ENCODE measurements at places on chromosomes 16 and 17.

DNA sequence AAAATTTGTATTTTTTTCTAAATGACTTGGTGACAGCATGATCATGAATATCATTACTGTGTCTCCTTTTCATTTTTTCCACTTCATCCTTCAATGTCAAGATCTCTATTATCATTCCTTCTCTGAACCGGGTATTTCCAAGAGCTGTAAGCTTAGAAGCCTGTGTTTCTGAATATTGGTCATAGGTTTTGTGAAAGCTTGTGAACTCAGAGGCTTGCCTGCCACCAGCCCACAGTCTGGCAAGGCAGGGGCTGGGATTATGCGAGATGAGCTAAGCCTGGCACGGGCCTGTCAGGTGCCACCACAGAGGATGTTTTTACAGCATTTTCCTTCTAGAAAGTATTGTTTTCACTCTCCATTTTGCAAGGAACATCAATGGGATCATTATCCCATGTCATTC is 92.8 kb downstream of the MYH10 start:
- peak; percentile 18 for DNase-seq

GRCh38 chr16:89612415-89613166 is 851 bp upstream of the DPEP1 start:
- DNase-seq: no peak

DNA sequence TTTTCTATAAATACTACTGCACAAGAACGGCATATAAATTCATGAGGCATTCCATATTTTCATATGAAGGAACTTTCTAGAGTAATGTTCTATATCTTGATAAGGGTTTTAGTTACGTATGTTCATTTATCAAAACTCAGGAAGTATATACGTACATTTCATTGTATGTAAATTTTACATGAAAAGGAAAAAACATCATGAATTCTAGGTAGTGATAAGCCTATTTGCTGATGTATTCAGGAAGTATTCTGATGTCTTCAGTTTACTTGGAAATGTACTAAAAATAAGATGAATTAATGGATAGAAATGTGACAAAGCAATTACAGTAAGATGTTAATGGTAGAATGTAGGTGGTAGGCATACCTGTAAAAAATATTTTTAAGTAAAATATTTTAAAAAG is 4.7 kb downstream of the DGKE start:
- DNase-seq: no peak

DNA sequence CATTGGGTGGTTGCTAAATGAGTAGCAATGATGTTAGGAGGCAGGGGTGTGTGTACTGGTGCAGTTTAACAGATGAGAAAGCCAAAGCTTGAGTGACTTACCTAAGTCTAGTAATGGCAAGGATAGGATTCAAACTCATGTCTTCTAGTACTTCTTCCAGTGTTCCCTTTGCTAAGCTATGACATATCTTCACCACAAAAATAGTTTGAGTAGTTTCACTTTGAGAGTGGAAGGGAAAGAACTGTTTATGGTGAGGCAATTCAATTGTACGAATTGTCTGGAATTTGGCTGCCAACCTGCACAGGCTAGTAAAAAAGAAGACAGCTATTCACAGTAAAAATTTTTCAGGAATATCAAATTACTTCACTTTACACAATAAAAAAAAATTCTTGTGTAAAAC is 138.0 kb downstream of the NLK start:
- DNase-seq: no peak

- no peak for DNase-seq
These were observed 24.9 kb downstream of the SCNN1G start for GRCh38 chr16:23207485-23207884.

DNA sequence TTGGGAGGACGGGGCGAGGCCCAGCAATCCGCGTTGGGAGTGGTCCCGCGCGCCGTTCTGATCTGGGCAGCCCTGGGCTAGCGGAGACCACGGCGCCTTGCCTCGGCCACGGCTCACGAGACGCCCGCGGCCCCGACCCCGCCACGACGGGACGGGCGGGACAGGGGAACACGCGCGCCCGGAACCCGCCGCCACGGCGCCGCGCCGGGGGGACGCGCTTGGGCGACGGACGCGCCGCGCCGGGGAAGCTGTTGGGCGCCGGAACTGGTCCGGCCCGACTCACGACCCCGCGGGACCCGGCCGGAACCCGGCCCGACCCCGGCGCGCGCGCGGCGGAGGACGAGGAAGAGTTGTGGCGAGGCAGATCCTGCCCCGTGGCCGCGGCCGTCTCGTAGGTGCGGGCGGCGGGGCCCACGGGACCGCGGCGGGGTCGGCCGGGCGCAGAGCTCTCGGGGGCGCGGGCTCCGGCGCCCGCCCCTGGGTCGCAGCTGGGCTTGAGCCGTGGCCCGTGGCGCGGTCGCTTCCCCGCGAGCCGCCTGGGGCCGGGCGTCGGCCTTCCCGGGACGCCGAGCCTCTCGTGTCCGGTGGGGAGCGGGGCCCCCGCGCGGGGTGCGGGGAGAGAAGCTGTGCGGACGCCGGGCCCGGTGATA is at the start of gene ACSF3:
Gene ACSF3 (plus strand): TSS at position 251 of the 650 bp plus-strand sequence. CDS start 6,830 bp downstream, outside the sequence.
- peak; percentile 78 for DNase-seq

- no peak for DNase-seq
These were observed 19.1 kb downstream of the PDP2 start for GRCh38 chr16:66899310-66899944.

- DNase-seq: no peak
These were observed 128.1 kb downstream of the RGS9 start for GRCh38 chr17:65265276-65265675.

- DNase-seq: peak; percentile 71
These were observed 633 bp upstream of the NOL3 start for GRCh38 chr16:67169642-67170167.

GRCh38 chr16:52271088-52271750 is 275.7 kb downstream of the TOX3 start:
- DNase-seq: no peak

DNA sequence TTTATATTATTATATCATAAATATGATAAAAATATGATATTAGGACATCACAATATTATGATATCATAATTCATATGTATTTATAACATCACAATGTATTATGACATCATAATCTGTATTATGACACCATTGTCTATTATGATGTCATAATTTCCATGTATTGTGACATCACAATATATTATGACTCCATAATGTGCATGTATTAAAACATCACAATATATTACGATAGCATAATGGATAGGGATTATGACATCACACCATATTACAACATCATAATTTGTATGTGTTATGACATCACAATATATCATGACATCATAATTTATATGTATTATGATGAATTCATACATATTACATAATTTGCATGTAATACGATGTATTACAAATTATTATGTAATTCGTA is 1755.9 kb downstream of the TP53TG3F start:
- no peak for DNase-seq

DNA sequence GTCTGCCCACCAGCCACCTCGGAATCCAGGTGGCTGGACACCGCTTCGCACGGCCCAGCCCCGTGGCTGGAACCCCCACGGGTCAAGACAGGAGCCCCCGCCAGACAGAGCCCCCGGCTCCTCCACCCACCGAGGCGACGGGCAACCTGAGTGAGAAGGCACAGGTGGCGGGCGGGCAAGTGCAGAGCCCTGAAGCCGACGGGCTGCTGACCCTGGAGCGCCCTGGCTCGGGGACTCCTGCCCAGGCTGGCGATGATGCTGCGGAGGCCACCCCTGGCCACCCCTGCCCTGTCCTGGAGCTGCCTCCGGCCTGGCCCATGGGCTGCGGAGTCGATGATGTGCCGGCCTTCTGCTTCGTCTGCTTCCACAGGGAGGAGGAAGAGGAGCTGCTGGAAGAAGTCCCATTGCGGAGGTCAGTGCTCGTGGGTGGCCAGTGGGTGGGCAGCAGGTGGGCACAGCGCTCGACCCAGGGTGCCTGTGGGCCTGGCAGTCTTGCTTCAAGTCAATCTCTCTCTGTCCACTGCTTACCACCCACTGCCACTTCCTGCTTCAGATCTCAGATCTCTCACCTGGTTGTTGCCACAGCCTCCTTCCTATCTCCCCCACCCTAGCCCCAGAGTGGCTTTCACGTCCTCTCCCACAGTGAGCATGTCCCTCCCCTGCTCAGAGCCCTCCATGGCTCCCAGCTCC is 33.1 kb upstream of the SBK1 start:
- no peak for DNase-seq

- peak; percentile 65 for DNase-seq
These were observed 8.1 kb downstream of the PNMT start for GRCh38 chr17:39676198-39676819.

GRCh38 chr16:20084624-20085226 is 11.0 kb upstream of the GPR139 start:
- no peak for DNase-seq

- DNase-seq: no peak
These were observed 1.2 kb upstream of the ZMYND15 start for GRCh38 chr17:4738136-4739121.

GRCh38 chr17:57406981-57407286 is 150.6 kb downstream of the MSI2 start:
- peak; percentile 35 for DNase-seq

- DNase-seq: no peak
These were observed 6.4 kb upstream of the ITGAX start for GRCh38 chr16:31348579-31348978.

- peak; percentile 88 for DNase-seq
These were observed 2.2 kb upstream of the LIMD2 start for GRCh38 chr17:63701868-63702720.

- no peak for DNase-seq
These were observed 775 bp downstream of the SPIRE2 start for GRCh38 chr16:89828870-89829629.

DNA sequence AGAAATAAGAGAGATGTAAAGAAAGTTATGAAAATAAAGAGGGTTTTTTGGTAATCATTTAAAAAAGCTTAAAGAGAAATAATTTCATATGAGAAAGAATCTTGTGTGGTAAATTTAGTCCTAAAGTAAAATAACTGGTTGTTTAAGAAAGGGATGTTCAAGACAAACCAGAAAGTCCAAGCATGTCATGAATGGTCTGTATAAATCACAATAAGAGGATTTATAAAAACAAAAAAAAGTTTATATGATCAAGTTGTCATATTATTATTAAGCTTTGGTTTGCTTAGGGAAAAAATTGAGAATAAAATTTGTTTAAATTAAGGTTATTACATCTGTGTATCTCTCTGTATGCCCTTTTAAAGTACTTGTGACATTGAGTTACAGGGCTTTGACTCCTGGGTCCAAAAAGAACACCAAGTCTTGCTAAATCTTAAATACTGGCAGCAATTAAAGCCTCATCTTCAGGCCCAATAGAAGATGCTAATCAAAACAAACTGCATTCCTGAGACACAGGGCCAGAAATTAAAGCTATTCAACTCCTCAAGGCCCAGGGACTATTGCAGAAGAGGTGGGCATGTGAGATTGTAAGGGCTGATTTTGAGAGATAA is 15.6 kb upstream of the TRIM25 start:
- DNase-seq: no peak

DNA sequence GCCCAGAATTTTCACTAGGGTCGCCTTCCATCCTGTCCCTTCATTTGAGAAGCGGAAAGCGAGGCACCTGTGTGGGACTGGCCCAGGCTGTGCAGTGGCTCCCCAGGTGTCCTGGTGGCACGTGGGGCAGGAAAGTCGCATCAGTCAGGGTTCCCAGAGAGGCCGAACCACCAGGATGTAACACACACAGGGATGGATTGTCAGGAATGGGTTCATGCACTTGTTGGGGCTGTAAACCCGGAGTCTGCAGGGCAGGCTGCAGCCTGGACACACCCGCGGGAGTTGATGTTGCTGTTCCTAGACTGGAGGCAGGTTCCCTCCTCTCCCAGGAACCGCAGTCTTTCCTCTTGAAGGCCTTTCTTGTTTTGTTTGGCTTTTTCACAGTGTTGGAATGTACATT is 30.7 kb upstream of the RPTOR start:
- no peak for DNase-seq

DNA sequence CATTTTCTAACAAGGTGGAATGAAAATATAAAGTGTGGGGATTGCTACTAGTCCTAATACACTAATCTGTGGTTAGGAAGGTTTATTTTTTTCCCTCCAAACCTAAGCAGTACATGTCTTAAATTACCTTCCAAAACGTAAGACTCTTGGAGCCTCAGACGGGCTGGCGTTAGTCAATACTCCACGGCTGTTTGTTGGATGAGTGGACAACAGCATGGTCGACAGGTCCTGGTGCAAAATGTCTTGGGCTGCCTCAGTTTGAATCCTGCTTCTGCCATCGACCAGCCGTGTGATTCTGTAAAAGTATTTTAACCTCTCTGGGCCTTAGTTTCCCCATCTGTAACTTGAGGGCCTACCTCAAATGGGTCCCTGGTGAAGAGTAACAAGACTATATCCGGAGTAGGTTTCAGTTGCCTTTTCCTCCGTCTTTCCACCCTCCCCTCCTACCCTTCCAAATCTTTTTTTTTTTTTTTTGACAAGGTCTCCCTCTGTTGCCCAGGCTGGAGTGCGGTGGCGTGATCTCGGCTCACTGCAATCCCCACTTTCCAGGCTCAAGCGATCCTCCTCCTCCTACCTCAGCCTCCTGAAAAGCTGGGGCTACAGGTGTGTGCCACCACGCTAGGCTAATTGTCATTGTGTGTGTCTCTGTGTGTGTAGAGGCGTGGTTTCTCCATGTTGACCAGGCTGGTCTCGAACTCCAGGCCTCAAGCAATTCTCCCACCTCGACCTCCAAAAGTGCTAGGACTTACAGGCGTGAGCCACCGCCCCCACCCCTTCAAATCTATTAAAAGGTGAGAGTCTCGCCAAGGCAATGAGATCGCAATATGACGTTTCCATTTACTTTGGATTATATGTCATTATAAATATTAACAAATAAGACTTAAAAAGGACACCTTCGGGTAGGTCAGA is 5.8 kb downstream of the SCGB1C2 start:
- no peak for DNase-seq

GRCh38 chr17:48868916-48869500 is 23.6 kb upstream of the ATP5MC1 start:
- no peak for DNase-seq

DNA sequence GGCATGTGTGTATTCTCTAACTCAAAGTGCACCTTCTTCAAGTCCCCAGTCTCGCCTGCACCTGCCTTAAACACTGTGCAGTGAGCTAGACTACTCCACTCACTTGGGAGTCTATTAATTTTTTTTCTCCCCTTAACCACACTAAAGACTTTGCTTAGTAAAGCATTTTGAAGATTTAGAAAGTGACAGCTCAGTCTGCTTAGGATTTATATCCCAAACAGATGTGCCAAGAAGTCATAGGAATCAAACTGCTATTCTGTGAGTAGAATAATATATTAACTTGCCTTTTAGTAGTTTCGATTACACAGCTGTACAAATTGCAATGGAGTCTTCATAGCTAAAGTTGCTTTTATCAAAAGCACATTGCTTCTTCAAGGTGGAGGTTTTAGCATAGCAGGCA is 47.2 kb upstream of the MED13 start:
- no peak for DNase-seq

DNA sequence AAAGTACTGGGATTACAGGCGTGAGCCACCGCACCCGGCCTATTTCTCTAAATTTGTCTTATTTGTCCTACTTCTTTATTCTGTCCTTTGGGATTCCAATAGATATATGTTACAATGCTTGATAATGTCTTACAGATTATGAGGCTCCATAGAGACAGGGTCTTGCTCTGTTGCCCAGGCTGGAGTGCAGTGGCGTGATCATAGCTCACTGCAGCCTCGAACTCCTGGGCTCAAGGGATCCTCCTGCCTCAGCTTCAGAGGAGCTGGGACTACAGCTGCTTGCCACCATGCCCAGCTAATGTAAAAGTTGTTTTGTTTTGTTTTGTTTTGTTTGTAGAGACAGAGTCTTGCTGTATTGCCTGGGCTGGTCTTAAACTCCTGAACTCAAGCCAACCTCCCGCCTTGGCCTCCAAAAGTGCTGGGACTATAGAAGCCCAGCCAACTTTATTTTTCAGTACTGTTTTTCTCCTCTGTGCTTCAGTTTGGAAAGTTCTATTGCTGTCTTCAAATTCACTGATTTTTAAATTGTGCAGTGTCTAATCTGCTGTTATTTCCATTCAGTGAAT is 10.3 kb downstream of the ANKRD13B start:
- DNase-seq: no peak

GRCh38 chr17:48213797-48214196 is 106.2 kb downstream of the SNX11 start:
- DNase-seq: no peak

Measured in activated CD4-positive, alpha-beta T cell treated with anti-CD3 and anti-CD28 coated beads for 36 hours (primary cell).